ENCODE measurements at places on chromosomes 1 and 21.

- no peak for DNase-seq
Observed at GRCh38 chr21:38544661-38545060, 46.4 kb upstream of the ERG start.

- no peak for DNase-seq
Observed at GRCh38 chr1:55582084-55582483, 366.9 kb upstream of the USP24 start.

- no peak for DNase-seq
Observed at GRCh38 chr1:193634470-193634869, 448.1 kb upstream of the B3GALT2 start.

GRCh38 chr1:109091078-109091838, 694 bp downstream of the TMEM167B start:
- DNase-seq: no peak

DNA sequence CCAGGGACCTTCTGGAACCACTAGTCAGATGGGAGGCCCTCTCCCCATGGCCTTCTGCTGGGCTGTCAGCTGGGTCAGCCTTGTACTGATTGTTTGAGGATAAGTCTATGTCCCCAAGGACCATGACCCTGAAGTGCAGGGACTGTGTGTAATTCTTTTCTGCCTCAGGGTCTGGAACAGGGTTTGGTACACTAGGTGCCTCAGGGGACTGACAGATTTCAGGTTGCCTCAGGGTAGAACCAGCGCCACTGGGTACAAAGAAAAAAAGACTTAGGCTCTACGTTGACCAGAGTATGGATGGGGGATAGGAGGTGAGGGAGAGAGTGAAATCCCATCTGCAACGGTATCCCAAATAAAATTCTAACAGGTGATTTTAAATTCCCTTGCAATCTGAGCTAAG, 3.0 kb downstream of the KDF1 start:
- no peak for DNase-seq

DNA sequence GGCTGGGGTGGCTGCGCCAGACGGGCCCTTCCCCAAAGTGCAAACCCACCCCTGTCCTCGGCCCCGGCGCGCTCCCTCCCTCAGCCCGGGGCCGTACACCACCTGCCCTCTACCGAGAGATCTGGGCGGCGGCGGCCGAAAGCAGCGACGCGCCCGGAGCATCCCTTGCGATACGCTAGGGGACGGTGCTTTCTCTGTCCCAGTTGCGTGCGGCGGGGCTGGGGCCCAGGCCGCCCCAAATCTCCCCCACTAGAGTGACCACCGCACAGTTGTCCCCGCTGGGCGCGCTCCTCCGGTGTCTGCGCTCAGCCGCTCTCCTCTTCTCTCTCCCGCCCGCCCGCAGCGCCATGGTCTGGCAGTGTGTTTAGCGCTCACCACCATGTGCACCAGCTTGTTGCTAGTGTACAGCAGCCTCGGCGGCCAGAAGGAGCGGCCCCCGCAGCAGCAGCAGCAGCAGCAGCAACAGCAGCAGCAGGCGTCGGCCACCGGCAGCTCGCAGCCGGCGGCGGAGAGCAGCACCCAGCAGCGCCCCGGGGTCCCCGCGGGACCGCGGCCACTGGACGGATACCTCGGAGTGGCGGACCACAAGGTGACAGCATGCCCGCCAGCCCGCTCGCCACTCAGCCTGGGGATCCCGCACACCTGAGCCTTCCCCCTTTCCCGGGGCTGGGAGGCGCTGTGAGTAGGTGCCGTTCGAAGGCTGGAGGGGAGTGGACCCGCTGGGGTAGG, 1.0 kb downstream of the ST6GALNAC5 start:
- DNase-seq: no peak

DNA sequence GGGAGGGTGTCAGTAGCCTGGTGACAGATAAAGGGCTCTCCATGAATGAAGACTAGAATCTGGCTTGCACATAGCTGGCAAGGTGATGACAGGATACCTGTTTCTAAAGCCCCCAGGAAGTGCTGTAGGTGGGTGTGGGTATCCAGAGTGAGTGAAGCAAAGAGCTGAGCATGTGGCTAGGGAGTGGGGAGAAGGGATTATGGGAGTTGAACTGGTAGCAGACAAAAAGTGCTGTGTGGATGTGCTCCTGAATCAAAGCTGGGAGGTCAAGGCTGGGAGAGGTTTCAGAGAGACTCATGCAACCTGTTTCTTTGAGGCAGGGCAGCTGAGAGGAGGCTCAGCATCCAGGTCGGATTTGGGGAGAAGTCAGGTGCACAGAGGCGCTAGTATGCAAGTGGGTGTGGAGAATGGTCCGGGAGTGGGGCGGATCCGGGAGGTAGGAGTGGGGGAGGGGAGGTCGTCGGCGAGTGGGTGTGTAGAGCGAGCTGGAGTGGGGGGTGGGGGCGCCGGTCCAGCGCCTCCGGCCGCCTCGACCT, 600 bp downstream of the ASTN1 start:
- DNase-seq: no peak

- DNase-seq: no peak
Observed at GRCh38 chr1:180842052-180842451, 70.6 kb upstream of the KIAA1614 start.

DNA sequence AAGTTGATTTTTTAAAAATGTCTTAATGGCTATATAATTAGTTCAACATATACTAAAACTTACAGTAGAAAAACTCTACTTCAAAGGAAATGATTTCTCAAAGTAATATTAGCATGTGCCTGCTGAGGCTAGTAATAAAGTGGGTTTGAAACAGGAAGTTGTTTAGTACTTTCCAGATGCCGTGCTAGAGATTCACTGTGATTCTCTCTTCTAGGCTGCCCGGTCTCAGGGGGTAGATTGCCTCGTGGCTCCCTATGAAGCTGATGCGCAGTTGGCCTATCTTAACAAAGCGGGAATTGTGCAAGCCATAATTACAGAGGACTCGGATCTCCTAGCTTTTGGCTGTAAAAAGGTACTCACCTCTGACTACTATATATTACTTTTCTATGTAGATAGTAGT, 9.1 kb downstream of the EXO1 start:
- no peak for DNase-seq

GRCh38 chr1:21491488-21492355, 17.5 kb upstream of the ALPL start:
- no peak for DNase-seq

- no peak for DNase-seq
Observed at GRCh38 chr1:159746666-159747065, 32.3 kb upstream of the CRP start.

- DNase-seq: no peak
Observed at GRCh38 chr1:203934651-203935050, 73.3 kb downstream of the SNRPE start.

GRCh38 chr1:150544204-150544603, 5.0 kb upstream of the ADAMTSL4 start:
- DNase-seq: no peak

DNA sequence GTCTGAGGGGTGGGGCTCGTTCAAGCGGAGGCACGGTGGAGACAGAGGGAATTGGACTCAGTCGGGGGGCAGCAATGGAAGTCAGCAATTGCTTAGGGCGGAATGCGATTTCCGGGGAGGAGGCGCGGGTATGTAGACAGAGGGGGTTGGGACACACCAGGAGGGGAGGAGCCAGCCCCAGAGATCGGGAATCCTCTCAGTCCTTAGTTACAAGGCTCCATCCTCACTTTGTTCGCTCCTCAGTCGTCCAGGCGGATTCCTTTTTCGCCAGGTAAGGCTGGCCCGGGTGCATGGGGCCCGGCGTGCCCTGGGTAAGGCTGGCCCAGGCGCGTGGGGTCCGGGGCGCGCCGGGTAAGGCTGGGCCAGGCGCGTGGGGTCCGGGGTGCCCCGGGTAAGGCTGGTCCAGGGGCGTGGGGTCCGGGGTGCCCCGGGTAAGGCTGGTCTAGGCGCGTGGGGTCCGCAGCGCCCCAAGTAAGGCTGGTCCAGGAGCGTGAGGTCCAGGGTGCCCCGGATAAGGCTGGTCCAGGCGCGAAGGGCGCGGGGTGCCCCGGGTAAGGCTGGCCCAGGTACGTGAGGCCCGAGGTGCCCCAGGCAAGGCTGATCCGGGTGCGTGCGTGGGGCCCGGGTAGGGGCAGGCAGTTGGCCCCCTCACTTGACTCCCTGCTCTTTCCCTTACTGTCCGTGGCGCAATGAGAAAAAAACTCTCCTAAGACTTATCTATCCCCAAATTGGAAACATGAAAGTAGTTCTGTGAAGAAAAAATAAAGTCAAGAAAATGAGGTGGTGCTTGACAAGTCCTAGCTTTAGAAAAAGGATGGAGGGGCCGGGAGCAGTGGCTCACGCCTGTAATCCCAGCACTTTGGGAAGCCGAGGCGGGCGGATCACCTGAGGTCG, at the start of gene L1TD1:
Gene L1TD1 (plus strand): TSS at position 199 of the 894 bp plus-strand sequence. CDS start 11,780 bp downstream, outside the sequence.
- no peak for DNase-seq

GRCh38 chr1:198794498-198794897, 155.7 kb downstream of the PTPRC start:
- DNase-seq: no peak

- DNase-seq: no peak
Observed at GRCh38 chr1:199041173-199041914, 402.5 kb downstream of the PTPRC start.

DNA sequence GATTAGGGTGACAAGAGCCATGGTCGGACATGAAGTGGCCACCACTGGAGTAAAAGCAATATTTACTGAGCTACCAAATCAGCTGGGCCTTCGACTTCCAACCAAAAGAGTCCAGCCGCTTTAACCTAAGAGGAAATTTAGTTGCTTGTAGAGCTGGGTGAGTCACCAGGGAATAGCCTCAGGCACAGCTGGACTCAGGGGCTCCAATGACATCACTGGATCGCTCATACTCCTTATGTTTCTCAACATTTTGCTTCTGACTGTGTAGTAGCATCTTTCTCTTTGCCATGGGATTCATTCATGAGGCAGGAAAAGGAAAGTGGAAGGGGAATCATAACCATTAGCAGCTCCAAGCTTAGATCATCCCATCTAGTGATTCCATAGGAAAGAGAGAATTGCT, 664.4 kb downstream of the MATN1 start:
- no peak for DNase-seq

DNA sequence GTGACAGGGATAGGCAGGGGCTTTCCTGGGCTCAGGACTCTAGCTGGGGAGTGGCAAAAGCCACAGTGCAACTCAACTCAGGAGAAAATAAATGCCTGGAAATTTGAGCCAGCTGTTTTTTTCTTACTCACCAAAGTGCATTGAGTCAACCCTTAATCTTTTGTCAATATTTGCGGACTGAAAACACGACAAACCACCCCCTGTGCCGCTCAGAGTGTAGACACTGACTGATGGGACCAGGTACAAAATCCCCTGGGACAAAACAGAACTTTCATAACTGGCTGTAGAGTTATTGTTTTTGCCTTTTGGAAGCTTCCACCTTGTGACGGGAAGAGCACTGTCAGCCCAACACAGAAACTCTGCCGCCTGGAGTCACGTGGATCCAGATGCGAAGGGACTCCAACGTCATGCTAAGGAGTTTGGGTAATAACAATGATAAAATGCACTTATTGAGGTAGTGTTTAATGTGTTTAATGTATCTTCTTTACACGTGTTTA, 164.6 kb downstream of the PLPP3 start:
- DNase-seq: no peak

DNA sequence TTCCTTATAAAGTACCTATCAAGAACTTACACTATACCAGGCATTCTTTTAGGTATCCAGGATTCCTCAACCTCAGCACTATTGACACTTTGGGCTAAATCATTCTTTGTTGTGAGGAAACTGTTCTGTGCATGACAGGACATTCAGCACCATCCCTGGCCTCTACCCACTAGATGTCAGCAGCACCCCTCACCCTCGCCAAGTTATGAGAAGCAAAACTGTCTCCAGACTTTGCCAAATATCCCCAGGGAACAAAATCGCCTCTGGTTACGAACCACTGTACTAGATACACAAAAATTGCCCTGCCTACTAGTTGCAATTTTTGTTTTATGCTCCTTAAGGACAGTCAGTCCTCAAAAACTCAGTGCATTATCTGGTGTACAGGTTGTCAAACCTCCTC, 35.7 kb downstream of the PALMD start:
- no peak for DNase-seq

DNA sequence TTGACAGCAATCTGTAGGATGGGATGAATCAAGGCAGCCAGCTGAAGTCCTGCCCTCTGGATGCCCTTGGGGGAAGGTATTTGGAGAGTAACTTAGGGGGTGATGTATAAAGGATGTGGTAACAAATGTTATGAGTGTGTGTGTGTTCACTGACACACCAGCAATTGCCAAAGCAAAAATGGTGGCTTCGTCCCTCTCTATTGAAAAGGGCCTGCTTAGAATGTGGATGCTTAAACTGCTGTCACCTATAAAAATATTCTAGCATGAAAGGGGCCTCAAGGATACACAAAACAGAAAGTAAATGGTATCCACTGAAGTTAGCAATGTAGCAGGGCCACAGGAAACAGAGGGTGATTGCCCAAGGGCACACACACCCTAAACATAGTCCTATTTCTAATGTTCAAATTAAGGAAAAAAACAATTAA, 15.1 kb upstream of the AIM2 start:
- no peak for DNase-seq

DNA sequence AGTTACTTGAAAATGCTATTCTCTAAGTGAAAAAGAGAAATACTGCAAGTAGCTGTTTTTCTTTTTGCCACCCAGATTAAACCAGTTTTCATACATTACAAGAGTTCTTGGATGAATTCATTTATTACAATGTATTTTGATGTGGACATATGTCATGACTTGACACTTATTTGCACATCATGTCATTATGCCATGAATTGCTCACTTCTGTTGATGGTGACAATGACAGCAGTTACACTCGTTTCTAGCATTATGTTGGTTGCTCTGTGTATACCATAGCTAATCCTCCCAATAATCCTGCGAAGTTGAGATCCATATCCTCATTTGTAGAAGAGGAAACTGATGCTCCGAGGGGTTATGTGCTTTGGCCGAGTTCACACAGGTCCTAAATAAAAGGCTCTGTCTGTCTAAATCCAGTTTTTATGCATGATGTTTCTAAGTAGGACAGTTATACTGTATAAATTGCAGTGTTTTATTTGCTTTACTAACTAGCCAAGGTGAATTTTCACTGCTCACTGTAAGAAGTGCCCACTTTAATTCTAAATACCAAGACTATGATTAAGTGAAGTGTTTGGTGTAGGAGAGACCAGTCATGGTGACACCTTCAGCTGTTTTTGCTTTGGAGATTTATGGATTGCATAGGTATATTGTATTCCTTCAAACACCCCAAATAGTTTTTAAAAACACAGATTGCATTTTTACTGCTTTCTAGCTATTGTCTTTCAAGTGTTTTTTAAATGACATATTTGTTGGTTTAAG, 56.7 kb downstream of the PRDM2 start:
- DNase-seq: no peak

DNA sequence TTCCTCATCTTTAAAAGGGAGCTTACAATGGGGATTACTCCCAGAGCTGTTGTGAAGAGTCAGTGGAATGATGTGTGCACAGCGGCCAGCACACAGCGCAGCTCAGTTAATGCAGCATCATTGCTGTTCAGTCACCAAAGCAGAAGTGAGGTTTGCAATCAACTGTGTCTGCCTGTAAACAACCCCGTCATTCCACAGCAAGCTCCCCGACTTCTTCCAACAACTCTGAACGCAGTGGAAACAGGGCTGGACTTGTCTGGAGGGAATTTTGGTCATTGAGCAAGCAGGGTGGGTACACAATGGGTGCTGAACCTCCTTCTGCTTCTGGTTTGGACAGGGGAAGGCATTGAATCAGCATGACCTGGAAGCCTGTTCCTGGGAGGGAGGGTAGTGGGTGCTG, 347.4 kb downstream of the PTPRU start:
- DNase-seq: no peak
